A549 (cell line): ENCODE measurements at places on chromosomes 1 and 21.

- peak; percentile 68 for DNase-seq
Observed at GRCh38 chr1:168719306-168720111, 9.5 kb downstream of the DPT start.

- no peak for DNase-seq
Observed at GRCh38 chr1:6317098-6317760, 56.3 kb upstream of the GPR153 start.

DNA sequence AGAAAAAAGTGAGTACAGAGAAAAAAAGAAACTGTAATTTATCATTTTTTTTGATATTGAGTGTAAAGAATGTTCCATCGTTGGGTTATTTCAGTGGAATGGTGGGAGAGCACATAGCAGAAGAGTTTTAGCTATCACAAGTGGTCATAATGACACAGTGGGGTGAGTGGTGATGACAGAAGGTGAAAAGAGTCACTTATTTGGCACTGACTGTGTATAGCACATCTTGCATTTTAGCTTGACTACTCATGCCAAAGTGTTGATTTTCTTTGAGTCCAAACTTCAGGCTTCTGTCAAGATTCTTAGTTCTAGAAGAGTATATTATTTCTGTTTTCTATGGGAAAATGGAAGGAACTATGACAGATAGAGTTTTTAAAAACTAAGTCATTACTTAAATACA lies 261.2 kb downstream of the GRIK1 start:
- no peak for DNase-seq

DNA sequence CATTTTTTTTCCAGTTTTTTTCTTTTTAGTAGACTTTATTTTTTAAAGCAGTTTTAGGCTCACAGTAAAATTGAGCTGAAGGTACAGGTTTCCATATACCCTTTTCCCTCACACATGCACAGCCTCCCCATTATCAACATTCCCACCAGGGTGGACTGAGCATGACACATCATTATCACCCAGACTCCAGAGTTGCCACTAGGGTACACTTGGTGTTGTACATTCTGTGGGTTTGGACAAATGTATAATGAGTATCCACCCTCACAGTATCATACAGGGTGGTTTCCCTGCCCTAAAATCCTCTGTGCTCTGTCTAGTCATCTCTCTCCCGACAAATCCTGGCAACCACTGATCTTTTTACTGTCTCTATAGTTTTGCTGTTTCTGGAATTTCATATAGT lies 3.0 kb upstream of the AIM2 start:
- no peak for DNase-seq

GRCh38 chr1:92764116-92764515 lies 20.8 kb downstream of the EVI5 start:
- DNase-seq: no peak

GRCh38 chr1:46102769-46103476 lies 29.5 kb downstream of the PIK3R3 start:
- no peak for DNase-seq

GRCh38 chr1:219931033-219931432 lies 2.7 kb upstream of the SLC30A10 start:
- no peak for DNase-seq

GRCh38 chr1:233714631-233715217 lies 100.8 kb downstream of the KCNK1 start:
- no peak for DNase-seq

DNA sequence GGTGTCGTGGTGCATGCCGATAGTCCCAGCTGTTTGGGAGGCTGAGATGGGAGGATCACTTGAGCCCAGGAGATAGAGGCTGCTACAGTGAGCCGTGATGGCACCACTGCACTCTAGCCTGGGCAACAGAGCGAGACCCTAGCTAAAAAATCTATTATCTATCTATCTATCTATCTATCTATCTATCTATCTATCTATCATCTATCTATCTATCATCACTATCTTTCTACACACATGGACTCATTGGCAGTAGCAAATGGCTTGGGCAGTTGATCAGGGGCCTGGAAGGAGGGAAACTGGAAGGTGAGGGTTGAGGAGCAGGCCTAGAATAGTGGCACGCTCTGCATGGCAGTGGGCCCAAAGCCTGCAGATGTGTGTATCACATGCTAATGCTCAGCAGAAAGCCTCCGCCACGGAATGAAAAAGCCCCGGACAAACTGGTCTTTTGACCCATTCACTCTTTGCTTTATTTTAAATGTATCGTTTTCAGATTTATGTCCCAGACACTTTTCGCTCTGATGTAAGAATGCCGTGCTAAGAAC lies 7.3 kb upstream of the HUNK start:
- no peak for DNase-seq

DNA sequence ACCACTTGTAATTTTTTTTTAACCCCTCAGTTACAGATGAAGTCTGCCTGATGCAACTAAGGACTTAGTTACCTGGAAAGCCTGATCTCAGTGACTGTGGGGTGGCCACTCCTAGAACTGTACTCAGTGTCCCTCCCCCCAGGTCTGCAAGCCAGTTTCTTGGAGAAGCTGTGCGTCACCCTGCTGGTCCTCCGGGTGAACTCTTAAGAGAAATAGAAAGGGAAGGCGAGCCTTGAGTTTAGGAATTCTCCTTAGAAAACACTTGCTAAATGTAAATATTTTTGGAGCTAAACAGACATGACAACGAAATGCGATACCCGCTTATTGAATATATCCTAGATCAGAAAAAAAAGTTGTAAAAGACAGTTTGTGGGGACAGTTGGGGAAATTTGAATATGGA lies 730 bp downstream of the SLC16A4 start:
- DNase-seq: peak; percentile 79

DNA sequence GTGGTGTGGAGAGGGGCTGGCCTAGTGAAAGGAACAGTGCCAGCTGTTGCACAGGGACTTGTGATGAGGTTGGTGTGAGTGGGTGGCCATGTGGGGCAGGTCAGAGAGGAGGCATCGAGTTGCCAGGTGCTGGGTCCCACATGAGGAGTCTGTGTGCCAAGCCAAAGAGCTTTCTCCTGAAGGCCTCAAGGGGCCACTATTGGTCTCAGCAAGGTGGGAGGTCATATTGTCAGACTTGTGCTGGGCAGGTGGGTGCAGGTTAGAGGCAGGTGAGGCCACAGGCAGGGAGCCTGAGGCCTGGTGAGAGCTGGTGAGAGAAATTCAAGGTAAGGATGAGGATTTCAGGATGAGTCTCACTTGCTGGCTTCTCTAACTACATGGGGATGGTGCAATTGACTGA lies 256.8 kb downstream of the DISC1 start:
- DNase-seq: no peak

GRCh38 chr1:200880212-200880611 lies 7.4 kb downstream of the GPR25 start:
- no peak for DNase-seq

- DNase-seq: no peak
Observed at GRCh38 chr21:42313501-42313969, 1.7 kb downstream of the TFF3 start.

DNA sequence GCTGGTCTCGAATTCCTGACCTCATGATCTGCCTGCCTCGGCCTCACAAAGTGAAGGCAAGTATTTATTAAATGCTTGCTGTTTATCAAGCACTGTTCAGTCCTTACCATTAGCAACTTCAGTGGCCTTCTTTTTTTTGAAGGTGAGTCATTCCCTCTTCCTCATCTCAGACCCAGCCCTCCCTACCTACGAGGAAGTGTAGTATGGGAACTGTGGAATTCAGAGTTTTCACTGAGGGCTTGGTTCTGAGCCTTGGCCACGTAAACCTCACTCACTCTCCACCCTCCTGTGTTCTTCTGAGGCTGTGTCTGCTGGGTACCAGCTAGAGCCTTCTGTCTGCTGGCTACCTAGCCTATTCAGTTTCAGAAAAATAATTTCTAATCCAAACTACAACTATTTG lies 218.3 kb upstream of the SGIP1 start:
- peak; percentile 58 for DNase-seq

GRCh38 chr1:93675271-93675670 lies 6.4 kb downstream of the BCAR3 start:
- DNase-seq: no peak

- DNase-seq: no peak
Observed at GRCh38 chr1:30335997-30336390, 387.4 kb downstream of the MATN1 start.

DNA sequence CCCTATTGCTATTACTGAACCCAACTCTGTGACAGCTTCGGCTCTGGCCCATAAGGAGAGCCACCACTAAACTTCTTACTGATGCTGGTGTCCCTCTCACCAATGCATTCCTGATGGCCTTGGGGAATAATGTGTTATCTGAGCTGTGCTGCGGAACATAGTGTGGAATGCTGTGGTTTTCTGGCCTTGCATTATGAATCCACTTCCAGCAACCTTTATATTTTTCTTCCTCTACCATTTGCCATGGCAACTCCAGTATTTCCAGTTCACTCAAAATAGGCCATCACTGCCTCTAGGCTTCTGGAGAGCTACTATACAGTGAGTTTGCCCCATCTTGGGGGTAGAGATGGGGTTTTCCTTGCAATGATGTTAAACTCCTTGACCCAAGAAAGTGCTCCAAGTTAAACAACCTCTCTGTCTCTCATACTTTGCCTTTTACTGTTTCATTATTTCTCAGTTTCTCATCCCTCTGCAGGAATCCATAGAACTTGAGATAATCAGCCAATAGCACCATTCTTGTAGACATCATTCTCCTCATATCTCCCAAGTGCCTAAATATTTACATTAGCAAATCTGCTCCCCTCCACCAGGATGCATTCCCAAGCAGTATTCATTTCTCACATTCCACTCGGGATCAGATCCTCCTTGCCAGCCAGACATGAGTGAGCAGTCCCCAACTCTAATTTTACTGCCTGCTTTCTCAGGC lies 11.1 kb upstream of the RAVER2 start:
- DNase-seq: no peak

GRCh38 chr1:234719454-234720251 lies 109.7 kb upstream of the IRF2BP2 start:
- no peak for DNase-seq

GRCh38 chr1:17935230-17935629 lies 172.4 kb upstream of the IGSF21 start:
- no peak for DNase-seq

- DNase-seq: no peak
Observed at GRCh38 chr1:221908573-221908972, 166.7 kb upstream of the DUSP10 start.

- peak; percentile 71 for DNase-seq
Observed at GRCh38 chr1:205523891-205524793, 19.7 kb downstream of the CDK18 start.

DNA sequence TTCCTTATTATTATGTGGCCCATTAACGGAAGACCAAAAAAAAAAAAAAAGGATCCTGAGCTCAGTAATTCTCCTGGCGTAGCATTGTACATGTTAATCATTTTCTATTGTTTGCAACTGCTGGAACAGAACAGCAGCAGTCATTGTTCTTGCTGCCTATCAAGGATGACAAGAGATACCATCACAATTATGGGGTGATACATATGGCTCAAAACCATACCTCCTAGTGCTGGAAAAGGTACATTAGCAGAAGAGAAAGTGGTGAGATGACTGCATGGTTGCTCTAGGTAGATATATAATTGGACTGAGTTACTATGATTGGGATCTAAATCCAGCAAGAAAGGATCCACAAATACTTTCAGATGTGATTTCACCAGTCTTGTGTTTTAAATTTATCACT lies 13.3 kb upstream of the TLR5 start:
- DNase-seq: no peak

GRCh38 chr1:184555665-184556641 lies 169.1 kb downstream of the C1orf21 start:
- DNase-seq: no peak

GRCh38 chr1:16375521-16376340 lies 8.7 kb downstream of the SZRD1 start:
- DNase-seq: no peak

- no peak for DNase-seq
Observed at GRCh38 chr1:229768232-229768631, 142.2 kb downstream of the URB2 start.

GRCh38 chr1:228691926-228692325 lies 43.4 kb upstream of the RHOU start:
- peak; percentile 72 for DNase-seq

GRCh38 chr1:204493145-204493983 lies 1.2 kb downstream of the PIK3C2B start:
- DNase-seq: peak; percentile 48

- no peak for DNase-seq
Observed at GRCh38 chr1:70348399-70349165, 5.9 kb downstream of the ANKRD13C start.
